ENCODE measurements at places on chromosomes 2 and 18.

GRCh38 chr18:9697121-9697520 lies 11.0 kb upstream of the RAB31 start:
- DNase-seq = no peak

GRCh38 chr18:68608851-68609490 lies 105.9 kb downstream of the TMX3 start:
- DNase-seq = no peak

DNA sequence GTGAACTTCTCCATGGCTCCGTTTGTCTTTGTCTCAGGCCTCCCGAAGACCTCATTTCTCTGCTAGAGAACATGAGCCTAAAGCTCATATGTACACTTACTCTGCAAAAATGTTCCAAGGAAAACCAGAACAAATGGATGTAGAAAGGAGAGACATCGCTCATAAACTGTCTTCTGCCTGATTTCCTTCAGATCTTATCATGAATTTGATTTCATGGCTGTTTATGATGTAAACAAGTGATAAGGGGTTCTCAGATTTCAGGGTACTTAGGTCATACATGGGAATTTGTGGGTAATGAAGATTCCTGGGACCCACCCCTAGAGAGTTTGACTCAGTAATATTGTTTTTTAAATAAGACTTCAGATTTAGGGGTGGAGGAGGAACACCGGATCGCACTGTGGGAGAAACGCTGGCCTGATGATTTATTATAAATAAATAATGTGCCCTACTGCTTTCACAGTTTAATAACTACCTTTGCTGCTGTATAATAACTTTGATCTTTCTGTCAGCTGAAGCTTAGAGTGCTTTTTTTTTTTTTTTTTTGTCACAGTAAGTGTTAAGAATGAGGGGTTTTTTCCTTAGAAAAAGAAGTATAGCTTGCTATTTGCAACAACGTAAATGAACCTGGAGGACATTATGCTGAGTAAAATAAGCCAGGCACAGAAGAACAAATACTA lies 14.9 kb downstream of the AOX1 start:
- no peak for DNase-seq

- no peak for DNase-seq
Observed at GRCh38 chr2:27083410-27084296, 2.9 kb upstream of the KHK start.

DNA sequence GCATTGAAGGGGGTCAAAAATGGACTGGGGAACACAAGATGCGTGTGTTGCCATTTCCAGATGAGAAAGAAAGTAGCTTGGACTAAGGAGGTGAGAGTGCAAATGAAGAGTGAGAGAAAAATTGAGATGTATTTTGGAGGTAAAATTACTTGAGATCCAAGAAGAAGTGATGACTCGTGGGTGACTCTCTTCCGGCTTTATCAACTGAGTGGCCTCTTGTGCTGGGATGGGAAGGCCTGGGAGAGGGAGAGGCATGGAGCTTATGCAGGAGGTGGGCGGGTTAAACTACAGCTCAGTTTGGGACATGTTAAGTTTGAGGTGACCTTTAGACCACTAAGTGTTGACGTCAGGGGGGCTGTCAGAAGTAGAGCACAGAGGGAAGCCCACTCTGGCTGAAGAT lies 34.9 kb downstream of the SULT1C2 start:
- DNase-seq = no peak

DNA sequence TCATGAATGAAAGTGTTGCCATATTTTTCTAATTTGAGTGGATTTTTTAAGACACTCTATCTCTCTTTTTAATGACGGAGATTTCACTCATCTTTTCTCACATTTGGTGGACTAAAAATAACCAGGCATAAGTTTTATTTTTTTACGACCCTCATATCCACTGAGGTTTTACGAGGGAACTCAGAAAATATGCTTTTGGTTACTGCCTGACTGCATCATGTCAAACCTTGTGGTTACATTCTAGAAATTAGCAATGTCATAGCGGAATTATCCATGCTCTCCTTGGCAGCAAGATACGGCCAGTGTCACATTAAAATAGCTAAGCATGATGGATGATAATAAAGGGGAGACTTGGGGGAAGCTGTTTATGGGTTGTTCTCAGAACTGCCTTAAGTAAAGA lies 428.6 kb upstream of the FSHR start:
- DNase-seq = no peak

DNA sequence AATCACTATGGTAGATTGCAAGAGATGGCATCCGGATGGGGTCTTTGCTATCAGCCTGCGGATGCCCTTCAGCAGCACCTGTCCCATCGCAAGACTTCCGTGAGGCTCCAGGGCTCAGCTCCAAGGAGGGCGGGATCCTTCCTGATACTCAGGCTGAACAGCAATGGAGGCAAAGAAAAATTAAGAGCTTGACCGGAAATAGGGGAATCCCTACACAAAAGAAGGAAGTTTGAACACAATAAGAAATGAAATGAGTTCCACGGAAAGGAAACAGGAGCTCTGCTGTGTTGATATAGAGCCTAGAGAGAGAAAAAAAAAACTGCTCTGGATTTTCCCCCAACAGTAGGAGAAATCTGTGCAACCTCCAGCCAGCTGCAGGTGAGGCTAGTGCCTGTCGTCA lies 91.9 kb downstream of the ARL4C start:
- no peak for DNase-seq

DNA sequence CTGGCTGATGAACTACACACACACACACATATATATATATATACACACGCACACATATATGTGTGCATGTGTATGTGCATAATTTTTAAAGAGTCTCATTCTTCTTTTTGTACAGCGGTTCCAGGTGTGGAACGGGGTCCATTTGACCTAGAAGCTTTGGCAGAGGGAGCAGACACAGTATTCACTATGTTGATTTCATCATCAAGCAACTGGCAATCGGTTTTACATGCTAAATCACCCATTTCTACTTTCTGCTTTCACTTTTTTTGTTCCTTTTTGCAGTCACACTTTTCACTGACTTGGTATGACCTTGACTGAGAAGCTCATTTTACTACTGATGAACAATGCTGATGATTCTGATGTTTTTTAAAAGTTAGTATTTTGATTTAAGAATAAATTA lies 63.0 kb upstream of the PGAP1 start:
- DNase-seq = no peak

DNA sequence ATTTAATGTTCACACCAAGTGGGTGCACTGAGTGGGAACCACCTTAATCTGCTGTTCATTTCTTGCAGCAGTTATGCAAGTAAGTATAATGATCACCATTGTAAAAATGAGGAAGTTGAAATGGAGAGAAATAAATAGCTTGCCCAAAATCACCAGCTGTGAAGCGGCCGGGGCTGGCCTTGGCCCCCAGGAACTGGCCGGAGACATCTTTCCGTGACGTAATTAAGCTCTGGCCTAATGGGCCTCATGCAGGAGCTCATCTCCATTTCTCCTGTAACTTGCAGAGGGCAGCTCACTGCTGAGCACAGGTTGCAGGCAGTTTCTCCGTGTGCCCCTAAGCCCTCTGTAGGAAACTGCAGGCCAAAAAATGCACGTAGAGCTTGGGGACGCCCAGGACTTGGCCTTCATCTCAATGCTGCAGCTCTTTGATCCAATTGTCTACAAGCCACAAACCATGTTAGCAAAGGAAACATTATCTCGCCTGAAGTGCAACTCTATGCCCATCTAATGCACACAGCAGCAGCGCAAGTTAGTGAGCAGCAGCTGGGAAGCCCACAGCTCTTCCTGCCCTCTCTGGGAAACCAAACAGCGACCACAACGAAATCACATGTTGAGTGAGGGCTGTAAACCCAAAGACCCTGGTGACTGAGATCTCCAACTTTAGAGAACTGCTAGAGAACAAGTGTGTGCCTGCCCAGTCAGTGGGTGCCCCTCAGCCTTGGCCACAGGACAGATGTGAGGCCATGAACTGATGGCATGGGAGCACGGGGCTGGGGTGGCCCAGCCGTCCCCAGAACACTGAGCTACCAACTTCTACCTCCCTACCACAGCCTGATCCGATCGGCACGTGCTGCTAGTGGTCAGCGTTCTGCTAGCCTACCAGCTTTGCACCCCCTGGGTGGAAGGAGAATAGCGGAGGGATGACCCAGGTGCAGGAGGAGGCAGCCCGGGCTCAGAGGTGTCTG lies 28.8 kb downstream of the APCDD1 start:
- DNase-seq = no peak

GRCh38 chr2:120606931-120607330 lies 128.7 kb upstream of the GLI2 start:
- DNase-seq = no peak

DNA sequence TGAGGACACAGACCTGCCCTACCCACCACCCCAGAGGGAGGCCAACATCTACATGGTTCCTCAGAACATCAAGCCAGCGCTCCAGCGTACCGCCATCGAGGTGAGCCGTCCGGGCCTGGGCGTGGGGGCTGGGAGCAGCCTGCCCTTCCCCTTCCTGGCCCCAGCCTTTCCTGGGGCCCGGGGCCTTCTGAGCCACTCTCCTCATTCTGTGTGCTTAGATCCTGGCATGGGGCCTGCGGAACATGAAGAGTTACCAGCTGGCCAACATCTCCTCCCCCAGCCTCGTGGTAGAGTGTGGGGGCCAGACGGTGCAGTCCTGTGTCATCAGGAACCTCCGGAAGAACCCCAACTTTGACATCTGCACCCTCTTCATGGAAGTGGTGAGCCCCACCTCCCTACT lies 157.9 kb downstream of the DYSF start:
- no peak for DNase-seq

- no peak for DNase-seq
Observed at GRCh38 chr18:22193466-22193865, 24.1 kb downstream of the GATA6 start.

DNA sequence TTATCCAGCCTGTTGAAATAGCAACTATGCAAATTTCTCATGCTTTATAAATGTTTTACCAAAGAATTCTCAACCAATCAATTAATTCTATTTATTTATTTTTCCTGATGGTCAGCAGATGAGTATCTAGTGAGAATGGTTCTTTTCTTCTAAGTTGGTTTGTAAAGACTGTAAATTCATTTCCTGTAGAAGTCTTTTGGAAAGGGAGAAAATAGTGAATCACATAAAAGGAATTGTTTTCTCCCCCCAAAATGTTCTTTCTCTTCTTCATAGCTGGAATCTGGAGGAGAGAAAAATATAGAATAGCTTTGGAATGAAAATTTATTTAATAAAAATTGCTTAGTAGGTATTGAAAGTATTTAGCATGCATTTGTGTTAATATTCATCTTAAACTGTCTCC lies 836.1 kb upstream of the ZEB2 start:
- no peak for DNase-seq

- no peak for DNase-seq
Observed at GRCh38 chr2:99726691-99727090, 236.9 kb upstream of the REV1 start.

DNA sequence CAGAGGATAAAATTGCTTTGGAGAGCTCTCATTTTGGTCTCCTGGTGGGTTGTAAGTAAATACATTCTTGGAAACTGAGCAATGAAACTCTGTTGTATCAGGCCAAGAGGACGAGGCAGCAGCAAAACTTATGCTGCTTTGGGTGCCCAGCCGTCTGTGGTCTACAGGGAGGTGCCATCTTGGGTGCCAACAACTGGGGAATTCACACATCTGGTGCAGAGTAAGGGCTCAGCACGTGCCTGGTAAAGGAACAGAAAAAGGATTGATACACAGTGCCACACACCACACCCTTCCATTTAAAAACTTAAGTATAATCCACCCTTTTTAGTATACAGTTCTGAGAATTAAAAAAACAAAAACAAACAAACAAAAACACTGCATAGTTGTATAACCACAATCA lies 221.9 kb downstream of the TSN start:
- DNase-seq = no peak

DNA sequence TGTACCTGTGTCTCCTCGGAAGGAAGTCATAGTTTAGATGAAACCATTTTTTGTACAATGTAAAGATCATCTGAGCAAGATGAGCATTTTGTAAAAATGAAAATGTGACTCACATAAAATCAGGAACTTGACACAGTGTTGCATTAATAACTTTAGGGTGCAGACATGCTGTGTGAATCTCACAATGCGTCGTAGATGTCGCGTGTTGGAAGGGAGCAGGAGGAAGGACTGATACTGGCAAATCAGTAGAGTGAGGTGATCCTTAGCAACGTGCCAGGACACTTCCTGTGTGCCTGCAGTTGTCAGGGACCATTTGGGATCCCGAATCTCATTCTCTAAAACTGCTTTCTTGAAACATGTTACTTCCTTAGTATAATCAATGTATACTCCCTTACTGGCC lies 103.1 kb downstream of the SH3BP4 start:
- no peak for DNase-seq

- DNase-seq = no peak
Observed at GRCh38 chr2:144003460-144004075, 516.4 kb downstream of the ZEB2 start.

- DNase-seq = no peak
Observed at GRCh38 chr2:172999641-173000386, 75.8 kb upstream of the MAP3K20 start.

- no peak for DNase-seq
Observed at GRCh38 chr2:31109633-31110192, 28.5 kb downstream of the GALNT14 start.

GRCh38 chr2:46299365-46300263 lies 2.4 kb downstream of the EPAS1 start:
- DNase-seq = no peak

- DNase-seq = no peak
Observed at GRCh38 chr2:203431391-203432185, 103.4 kb downstream of the ABI2 start.

- no peak for DNase-seq
Observed at GRCh38 chr2:150846691-150847090, 359.2 kb upstream of the RND3 start.

DNA sequence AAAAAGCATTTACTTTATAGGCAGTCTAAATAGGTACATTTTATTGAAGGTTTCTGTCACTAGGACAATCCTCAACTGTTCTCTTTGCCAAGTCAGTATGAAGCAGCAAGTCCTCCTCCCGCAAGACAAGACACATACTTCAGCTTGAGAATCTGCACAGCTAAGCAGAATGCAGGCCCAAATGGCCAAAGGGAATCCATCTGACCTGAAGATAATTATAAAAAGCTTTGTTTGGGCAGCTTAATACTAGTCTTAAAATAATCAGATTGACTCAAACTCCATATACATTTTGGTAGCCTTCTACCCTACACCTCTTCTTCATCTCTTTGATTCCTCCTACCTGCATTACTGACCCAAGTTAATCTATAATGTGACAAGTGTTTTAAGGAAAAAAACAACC lies 1.8 kb downstream of the LANCL1 start:
- no peak for DNase-seq

- DNase-seq = no peak
Observed at GRCh38 chr2:195864316-195864715, 204.3 kb downstream of the DNAH7 start.

DNA sequence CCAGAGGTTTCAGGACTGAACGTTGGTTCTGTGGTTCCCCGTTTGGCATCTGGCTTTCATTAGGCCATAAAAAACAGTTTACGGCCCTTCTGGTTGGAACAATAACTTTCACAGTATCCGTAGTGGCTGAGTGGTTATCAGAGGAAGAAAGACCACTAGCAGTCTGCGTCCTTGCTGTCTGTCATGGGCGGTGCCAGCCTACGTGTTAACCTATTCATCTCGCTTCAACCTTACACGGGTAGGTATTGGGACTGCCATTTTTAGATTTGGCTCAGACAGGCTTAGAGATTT lies 42.6 kb upstream of the ROCK2 start:
- DNase-seq = no peak
